Stimulated activated CD8-positive, alpha-beta memory T cell treated with anti-CD3 and anti-CD28 coated beads, Interleukin-7, amount 100 ng/mL, for 1 hour (primary cell): ENCODE measurements at places on chromosomes 1 and 21.

GRCh38 chr1:30912224-30912623 is 3.7 kb upstream of the SDC3 start:
- no peak for DNase-seq

GRCh38 chr1:212188599-212189351 is 96.4 kb upstream of the PPP2R5A start:
- no peak for DNase-seq

DNA sequence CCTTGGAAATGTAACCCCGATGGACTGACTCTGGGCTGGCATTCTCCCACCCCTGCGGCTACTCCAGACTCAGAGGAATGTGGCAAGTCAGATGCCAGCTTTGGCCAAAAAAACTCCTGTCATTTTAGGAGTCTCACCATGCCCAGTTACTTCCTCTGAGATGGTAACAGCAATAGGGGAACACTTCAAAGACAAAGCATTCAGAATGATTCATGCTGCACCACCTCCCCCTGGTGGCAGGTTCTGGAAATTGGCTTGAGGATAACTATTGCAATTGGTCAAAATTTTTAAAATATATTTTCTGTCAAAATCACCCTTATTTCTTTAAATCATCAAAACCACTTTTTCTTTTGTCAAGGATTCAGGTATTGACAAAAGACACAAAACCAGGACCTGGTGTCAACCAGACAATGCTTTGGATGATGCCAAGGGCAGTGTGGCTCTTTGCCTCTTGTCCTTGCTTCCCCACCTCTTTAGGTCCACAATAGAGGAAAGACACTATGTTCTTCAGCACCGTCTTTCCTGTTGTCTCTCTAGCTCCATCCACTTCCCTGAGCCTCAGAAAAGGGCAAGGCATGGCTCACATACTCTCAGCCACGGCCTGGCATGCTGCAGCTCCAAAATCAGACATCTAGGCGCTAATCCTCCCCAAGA is 9.9 kb upstream of the CDCA8 start:
- peak; percentile 69 for DNase-seq

DNA sequence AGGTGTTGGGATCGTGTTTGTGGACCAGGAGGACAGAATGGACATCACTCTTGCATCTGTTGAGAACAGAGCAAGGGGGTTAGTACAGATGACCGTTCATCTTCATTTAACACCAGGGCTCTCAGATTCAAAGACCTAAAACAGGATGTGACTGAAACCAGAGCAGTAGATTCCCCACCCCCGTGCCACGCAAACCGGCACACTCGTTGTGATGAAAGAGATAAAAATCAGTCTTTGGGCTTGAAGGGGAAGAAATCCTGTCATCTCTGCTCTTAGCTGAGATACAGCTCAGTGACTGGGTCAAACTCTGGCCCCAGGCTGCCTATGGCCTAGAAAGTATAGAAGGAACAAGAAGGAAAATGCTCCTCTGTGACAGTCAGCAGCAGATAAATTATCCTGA is 146.2 kb upstream of the KRTAP19-8 start:
- DNase-seq = peak; percentile 32

DNA sequence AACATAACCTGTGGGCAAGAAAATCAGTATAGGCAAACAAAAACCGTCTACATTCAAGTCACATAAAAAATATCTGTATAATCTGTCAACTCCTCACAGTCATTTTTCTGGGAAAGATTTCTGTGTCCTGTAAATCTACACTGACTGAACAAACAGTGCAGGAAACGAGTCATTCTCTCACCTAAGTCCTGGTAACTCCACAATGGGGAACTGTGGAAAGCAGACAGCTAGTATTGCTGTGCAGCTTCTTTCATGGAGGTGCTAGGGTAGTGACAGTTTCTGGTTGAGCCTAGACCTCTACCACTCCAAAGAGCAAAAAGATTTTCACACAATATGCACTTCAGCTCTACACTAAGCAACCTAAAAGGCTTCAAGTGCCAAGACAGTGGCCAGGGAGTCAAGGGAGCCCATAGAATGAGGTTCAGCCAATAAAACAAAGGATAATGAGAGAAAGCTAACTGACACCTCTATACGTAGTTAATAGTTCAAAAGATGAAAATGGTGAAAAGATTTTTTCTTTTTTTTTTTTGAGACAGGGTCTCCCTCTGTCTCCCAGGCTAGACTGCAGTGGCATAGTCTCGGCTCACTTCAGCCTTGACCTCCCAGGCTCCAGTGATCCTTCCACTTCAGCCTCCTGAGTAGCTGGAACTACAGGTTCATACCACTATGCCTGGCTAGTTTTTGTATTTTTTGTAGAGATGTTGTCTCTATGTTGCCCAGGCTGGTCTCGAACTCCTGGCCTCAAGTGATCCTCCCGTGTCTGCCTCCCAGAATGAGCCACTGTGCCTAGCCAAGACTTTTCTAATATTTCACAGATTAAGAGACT is 5.5 kb downstream of the PTP4A2 start:
- no peak for DNase-seq

GRCh38 chr1:167094690-167095089 is 815 bp downstream of the STYXL2 start:
- no peak for DNase-seq

DNA sequence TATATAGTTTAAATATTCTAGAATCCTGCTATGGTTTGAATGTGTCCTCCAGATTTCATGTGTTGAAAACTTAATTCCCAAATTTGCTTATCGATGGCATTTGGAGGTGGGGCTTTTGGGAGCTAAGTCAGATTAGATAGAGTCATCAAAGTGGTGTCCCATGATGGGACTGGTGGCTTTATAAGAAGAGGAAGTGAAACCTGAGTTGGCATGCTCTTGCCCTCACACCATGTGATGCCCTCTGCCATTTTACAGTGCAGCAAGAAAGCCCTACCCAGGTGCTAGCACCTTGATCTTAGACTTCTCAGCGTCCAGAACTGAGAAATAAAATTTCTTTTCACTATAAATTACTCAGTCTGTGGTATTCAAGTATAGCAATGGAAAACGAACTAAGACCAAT is 111.3 kb downstream of the TGFB2 start:
- DNase-seq = no peak

- no peak for DNase-seq
Measured at GRCh38 chr1:18137759-18138345, 30.3 kb downstream of the IGSF21 start.

GRCh38 chr21:42840411-42841155 is 38.8 kb downstream of the WDR4 start:
- no peak for DNase-seq

DNA sequence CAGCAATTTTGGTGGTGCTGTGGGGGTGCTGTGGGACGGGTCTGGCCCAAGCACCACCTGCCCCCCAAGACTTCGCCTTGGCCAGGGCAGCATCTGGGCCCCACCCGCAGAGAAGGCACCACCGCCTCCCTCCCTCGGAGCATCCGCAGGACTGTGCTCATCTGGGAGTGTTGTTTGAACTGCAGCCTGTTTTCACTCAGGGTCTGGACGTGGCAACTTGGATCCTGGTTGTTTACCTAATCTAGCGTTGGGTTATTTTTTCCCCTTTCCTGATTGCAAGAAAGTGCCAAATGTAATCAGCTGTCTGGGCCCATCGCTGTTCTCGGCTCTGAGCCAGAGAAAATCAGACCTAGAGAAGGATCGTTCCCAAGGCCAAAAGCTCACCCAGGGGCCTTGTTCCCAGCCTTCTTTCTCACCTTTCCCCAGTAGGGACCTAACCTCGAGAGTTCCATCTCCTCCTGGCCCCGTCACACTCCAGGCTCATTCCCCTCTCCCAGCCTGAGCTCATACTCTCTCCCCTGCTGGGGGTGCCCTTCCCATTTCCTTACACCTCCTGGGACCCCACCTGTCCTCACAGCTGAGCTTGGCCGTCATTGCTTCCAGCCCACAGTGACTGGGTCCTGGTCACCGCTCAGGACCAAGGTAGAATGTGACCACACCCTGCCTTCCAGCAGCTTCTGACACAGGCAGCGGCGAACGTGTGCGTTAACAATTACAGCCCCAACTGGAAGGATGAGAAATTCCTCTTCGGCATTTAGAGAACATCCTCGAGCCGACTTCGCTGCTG is 72.0 kb upstream of the FAM20B start:
- no peak for DNase-seq

DNA sequence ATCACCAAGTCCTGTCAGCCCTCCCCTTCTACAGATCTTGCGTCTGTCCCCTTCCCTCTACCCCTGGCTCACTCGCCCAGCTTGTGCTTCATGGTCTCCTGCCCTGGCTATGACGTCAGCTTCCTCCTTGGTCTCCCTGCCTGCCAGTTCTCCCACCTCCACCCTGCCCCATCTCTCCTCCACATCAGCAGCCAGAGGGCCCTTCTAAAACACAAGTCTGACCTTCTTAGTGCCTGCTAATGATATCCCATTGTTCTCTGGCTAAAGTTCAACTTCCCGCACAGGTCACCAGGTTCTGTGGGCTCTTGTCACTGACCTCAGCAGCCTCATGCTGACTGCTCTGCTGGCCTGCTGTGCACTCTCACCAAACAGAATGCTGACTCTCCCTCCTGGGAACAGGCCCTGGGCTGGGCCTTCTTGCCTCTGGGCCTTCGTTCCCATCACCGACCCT is 24.7 kb upstream of the MYCL start:
- DNase-seq = no peak

GRCh38 chr21:42652527-42653230 is 742 bp upstream of the PDE9A start:
- DNase-seq = no peak

GRCh38 chr1:245762396-245762910 is 607.7 kb downstream of the KIF26B start:
- DNase-seq = no peak

GRCh38 chr1:84735483-84735882 is 45.2 kb upstream of the SSX2IP start:
- no peak for DNase-seq

DNA sequence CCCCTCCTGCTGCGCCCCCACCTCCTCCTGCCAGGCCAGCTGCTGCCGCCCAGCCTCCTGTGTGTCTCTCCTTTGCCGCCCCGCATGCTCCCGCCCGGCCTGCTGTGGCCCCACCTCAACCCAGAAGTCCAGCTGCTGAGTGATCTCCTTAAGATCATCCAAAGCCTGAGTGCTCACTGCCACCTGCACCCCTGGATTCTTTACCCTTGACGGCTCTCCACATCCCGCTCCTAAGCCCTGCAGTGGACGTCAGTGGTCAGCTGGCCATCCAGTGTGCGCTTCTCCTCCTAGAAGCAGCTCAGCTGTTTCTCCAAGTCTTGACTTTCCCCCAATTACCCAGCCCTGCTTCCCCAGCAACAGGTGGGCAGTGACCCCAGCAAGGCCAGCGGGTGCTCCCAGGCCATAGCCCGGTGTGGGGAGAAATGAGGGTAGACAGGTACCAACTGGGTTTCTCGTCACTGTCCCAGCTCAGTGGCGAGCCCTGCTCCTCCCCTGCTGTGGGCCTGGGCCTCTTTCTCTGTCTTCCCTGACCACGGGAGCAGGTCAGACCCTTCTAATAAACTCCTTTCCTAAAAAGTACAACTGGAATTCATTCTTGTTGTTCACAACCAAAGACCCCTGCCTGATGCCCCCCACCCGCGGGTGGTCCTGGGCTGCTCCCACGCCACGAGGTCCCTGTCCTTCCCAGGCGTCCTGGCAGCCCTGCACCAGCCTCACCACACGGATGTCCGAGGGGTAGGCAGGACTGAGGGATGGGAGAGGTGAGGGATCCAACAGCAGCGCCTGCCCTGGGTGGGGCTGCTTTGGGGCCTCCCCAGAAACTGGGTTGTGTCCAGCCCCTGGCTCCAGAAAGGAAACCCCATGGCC is 1.4 kb downstream of the KRTAP10-7 start:
- DNase-seq = no peak

DNA sequence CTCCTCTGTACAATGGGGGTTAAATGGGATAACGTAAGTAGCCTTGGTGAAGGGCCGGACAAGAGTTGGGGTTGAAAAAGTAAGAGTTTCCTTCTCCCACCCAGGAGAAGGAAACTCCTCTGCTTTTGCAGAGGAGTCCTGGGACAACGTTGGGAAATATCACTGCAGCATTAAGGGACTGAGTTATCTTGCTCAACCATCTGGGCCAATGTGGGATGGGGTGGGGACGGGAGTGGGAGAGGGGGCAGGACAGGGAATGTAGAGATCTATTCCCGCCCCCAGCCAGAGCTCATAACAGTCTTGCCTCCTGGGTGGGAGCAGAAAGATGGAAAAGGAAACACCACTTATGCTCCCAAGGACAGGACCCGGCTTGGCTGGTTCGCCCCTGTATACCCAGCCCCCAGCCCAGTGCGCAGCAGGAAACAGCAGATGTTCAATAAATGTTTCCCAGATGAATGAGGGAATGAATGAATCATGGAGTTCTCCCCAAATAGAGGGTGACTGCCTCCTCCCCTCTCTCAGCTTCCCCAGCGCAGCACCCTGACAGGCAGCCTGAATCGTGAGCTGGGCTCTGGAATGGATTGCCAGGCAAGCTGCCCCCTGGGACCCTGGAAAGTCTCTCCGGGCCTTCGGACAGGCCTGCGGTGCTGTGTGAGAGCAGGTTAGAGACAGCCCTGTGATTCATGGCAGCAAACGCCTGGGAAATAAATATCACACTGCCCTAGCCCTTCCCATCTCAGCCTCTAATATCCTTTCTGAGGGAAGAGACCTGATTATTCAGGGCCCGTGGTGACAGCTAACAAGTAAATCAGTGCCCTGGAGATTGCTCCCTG is 24.8 kb downstream of the FBXO2 start:
- DNase-seq = no peak

GRCh38 chr1:81179242-81179641 is 621.5 kb upstream of the ADGRL2 start:
- DNase-seq = no peak

GRCh38 chr1:10082785-10083479 is 50.2 kb downstream of the UBE4B start:
- no peak for DNase-seq

DNA sequence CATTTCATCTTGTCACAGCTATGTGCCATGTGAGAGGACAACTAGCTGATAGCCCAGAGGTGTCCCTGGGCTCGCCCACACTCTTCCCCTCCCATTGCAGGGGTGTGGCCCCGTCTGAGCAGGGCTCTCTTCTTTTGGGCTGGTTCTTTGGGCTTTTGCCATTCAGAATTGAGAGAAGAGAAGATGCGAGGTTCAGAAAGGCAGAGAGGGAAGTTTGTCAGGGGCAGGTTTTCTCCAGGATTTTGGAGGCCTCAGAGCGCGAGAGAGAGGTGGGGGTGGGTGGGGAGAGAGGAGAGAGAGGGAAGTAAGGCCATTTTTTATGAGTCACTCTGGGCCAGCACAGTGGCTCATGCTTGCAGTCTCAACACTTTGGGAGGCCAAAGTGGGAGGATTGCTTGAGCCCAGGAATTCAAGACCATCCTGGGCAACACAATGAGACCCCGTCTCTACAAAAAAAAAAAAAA is 5.2 kb downstream of the IFI6 start:
- no peak for DNase-seq

- DNase-seq = no peak
Measured at GRCh38 chr1:54475357-54475881, 69.2 kb upstream of the SSBP3 start.
